Activated CD4-positive, alpha-beta T cell treated with anti-CD3 and anti-CD28 coated beads, Interleukin-2, Interleukin-6, amounts not matched to agents 100 ng/mL and 50 ng/mL, durations not matched to agents 16 hours and 8 hours (primary cell): ENCODE measurements at places on chromosomes 12 and 14.

GRCh38 chr14:70847406-70848090 is 38.2 kb upstream of the MAP3K9 start:
- DNase-seq, result no peak

- no peak for DNase-seq
Measured at GRCh38 chr12:20493934-20494333, 125.6 kb downstream of the PDE3A start.

DNA sequence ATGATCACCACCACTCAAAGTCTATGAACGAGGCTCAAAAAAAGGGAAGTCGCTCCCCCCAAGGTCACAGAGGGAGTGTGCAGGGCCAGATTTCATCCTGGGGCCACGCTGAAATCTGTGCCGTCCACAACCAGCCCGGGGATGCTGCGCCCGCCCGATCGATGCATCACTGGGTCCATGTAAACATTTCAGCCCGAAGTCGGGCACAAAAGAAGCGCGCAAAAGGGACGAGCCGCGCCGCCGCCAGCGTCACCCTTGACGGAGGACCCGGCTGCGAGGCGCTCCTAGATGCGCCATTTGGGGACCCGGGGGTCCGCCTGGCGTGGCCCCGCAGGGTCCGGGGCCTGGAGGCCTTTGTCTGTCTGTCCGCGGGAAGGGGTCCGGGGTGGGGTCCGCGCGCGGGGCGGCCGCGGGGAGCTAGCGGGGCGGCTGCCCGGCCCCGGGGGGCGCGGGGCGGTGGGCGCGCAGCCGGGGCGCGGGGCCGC is 503 bp downstream of the FBXO21 start:
- peak; percentile 36 for DNase-seq

- peak; percentile 79 for DNase-seq
Measured at GRCh38 chr14:33950320-33951182, at the start of gene EGLN3. Gene EGLN3 (minus strand): TSS chr14:33951074. CDS start chr14:33950752, 322 bp downstream.

GRCh38 chr14:104882325-104882973 is 17.4 kb downstream of the CEP170B start:
- peak; percentile 24 for DNase-seq

GRCh38 chr12:14954269-14954668 is 7.1 kb downstream of the ARHGDIB start:
- DNase-seq, result no peak

GRCh38 chr12:64793610-64794009 is 30.8 kb upstream of the TBC1D30 start:
- no peak for DNase-seq

- DNase-seq, result no peak
Measured at GRCh38 chr12:104734541-104735095, 223.5 kb downstream of the SLC41A2 start.

DNA sequence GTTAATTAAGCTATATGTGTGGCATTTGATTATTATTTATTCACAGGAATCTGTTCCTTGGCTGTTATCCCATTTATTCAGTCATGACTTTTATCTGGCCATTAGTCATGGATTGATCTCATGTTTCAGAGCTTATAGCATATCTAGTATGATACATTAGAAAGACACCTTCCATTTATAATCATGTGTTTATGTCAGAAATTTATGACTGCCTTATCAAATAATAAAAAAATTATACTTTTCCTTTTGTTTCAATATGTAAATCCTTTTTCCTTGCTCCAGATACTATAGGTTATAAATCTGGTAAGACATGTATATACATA is 248.0 kb upstream of the PDE3A start:
- no peak for DNase-seq

- DNase-seq, result no peak
Measured at GRCh38 chr12:103626498-103626897, 39.4 kb downstream of the STAB2 start.

GRCh38 chr12:80412343-80412953 is 31.6 kb upstream of the PTPRQ start:
- peak; percentile 49 for DNase-seq

DNA sequence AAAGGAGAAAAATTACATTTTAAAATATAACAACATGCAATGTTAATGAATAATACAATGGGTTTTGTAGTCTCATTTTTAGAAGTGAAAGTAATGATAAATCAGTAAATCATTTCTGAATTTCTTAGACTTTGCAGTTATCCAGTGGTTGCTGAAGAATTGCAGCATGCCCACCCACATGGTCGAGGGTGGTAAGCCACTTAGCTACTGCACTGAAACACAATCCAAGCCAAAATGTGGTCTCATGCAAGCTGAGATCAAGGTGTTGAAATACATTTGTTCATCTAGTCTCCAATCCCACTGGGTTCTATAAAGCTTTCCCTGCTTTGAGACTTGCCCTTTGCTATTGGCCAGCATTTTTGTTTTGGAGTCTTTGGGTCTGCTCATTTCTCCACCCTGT is 247.9 kb downstream of the NELL2 start:
- DNase-seq, result no peak

- DNase-seq, result no peak
Measured at GRCh38 chr12:12011880-12012260, 58.9 kb upstream of the BCL2L14 start.

DNA sequence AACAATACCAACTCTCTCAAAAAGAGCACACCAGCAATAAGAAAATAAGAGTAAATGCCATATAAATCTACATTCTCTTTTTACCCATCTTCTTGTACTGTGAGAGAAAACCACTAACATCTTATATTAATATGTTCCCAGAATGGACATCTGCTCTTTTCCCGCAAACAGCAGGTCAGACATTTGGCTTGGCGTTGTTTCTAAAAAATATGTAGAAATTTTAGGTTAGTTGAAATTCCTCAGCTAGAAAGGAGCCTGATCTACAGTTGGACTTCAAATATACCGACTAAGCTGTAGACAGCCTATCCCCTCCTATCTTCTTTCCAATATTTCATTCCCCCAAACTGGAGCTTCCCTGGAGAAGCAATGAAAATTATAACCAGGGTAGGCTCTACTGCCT is 88.7 kb downstream of the PPP2R5E start:
- DNase-seq, result no peak

DNA sequence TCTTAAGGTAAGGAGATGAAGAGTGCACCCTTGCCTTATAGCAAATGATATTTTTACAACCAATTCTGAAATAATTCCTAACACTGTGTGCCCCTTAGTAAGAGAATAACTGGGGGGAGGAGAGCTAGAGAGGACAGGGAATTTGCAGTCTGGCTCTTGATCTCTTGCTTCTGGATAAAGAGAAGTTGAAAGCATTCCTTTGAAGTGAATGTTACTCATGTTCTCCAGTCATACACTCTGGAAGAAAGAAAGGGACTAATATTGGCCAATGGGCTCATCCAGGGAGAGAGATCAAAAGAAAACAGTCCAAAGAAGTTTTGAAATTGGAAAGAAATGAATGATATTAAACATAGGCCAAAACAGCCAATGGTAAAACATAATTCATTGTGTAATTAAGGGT is 25.3 kb downstream of the C12orf75 start:
- no peak for DNase-seq

DNA sequence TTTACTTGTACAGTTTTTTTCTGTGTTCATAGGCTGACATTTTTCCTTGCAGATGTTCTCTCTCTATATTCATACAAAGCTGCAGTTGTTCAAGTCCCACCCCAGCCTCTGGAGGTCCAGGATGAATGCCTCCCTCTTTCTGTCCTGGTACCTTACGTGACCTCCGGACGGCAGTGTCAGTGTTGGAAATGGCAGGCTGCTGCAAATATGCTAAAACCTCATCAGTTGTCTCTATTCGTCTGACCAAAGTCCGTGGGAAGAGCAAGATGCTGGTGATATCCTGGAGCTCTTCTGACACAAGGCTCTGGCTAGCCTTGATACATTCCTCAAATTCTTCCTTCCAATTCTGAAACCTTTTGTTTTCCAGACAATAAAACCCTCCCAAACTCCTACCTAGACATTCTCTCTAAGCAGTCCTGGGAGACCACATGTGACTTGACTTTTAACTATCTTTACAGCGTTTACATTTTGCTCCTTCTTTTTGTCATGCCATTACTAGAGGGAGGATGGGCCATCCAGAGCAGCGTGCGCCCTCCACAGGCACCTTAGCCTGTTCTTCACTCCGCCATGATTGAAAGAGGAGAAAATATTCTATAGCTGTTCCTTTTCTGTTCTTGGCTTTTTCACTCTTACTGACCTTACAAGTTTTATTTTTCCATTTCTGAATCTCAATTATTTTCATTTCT is 143.6 kb downstream of the RGS6 start:
- DNase-seq, result no peak

DNA sequence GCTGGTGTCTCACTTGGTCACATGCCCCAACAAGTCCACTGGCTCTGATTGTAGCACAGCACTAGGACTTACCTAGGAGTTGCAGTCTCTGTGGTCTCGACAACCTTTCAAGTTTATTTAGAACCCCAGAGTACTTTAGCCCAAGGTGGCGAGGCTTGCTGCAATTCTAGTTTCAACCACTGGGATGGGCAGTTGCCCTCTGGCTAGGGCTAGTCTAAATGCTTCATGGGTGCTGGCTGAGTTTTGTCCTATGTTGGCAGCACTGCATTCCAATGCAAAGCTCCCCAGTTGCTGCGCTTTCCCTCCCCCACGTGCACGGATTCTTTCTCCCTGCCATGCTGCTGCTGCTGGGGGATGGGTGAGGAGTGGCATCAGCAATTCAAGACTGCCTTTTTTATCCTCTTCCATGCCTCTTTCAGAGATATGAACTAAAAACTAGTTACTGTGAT is 207.9 kb downstream of the SYNE2 start:
- DNase-seq, result peak; percentile 28

- DNase-seq, result no peak
Measured at GRCh38 chr12:89589753-89590152, 63.9 kb upstream of the POC1B start.

DNA sequence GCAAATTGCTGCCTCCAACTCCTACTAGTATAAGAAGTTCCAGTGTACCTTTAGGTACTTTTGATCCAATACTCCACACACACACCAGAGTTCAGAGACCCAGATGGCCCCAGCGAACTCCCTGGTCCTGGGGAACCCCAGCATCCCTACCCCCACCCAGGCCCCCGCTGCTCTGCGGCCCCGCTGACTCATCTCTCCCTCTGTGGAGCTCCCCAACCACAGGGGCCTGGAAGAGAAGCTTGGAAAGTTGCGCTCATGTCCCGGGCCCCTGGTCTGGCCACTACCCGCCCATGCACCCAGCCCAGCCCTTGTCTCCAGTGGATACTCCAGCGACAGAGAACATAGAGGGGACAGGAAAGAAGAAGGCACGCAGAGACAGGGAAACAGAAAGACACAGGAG is 4.2 kb upstream of the SP7 start:
- DNase-seq, result no peak

DNA sequence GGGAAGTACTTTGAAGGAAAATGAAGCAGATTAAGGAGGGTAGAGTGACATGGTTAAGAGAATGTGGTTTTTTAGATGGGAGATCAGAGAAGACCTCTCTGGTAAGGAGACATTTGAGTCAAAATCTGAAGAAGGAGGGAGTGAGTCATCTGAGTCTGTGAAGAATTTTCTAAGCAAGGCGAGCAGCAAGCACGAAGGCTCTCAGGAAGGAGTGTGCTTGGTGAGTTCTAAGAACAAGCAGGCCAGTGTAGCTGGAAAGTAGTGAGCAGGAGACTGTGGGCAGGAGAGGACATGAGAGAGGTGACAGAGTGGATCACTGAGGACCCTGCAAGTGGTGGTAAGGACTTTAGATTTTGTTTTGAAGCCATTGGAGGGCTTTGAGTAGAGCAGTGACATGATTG is 76.3 kb upstream of the FUT8 start:
- DNase-seq, result peak; percentile 93

DNA sequence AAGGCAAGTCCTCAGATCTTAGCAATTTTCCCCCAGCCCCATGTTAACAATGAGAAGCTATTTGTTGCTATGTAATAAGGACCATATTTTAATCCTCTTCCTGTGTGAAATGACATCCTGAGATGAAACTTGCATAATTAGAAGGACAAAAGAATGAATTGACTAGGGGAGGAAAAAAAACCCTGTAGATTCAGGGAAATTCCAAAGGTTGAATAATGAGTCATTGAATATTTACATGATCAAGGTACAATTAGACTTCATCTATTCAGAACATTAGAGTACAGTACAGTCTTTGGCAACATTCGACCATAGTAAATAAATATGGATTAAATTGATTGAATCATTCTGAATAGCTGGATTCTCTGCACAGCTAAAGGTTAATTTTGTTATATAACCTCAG is 9.4 kb downstream of the MYBPC1 start:
- no peak for DNase-seq

- no peak for DNase-seq
Measured at GRCh38 chr14:20688167-20688839, at the start of gene ANG. Gene ANG (plus strand): TSS chr14:20688764. CDS start chr14:20693565, 4,801 bp downstream.

DNA sequence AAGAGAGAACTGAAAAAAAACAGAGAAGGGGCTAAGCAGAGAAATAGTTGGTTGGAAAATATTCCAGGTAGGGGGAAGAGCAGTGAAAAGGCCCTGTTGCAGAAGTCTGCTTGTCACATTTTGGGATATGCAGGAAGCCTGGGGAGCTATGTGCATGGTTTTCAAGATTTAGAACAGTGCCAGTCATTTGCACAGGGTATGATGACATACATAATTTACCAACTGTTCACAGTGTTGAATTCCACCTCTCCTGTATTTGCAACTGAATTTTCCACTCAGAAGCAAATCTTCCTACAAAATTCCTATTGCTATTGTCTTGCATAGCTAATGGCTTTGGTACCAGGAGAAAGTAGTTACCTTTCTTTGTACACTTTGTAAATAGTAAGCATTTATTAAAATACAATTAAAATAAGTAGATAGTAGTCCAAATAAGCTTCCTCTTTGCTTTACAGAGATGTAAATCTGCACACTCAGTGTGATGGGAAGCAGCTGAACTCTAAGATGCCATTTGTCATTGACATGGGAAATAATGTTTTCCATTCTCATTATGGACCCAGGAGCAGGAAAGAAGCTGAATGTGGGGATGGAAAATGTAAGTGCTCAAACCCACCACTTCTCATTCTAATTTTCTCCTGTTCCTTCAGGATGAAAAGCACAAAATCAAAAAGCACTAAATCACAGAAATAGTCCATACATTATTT is 177.4 kb downstream of the BTG1 start:
- no peak for DNase-seq

DNA sequence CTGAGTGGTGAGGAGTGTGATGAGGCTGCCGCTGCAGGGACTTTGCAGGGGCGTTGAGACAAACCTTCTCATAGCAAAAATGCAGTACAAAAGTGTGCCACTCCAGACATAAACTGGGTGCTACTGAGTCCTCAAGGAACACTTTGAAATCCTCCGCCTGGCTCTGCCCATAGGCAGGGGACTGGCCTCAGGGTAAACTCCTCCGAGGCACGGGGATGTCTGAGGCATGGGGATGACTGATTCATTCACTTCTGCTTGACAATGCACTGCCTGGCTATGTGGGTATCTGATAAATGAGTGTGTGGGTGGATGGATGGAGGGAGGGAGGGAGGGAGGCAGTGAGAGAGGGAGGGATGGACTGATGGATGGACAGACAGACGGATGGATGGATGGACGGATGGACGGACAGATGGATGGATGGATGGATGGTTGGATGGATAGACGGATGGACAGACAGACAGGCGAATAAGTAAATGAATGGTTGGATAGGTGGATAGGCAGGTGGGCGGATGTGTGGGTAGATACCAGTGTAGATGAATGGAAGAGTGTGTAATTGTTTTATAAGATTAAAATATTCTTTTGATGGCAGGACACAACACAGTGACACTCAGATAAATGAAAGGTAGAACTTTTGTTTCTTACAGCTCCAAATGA is 2.1 kb upstream of the BDKRB2 start:
- no peak for DNase-seq

GRCh38 chr12:26467351-26467750 is 272.0 kb downstream of the SSPN start:
- DNase-seq, result no peak

- no peak for DNase-seq
Measured at GRCh38 chr14:58491593-58491992, 64.1 kb downstream of the KIAA0586 start.
